Fibroblast of the aortic adventitia (primary cell): ENCODE measurements at places on chromosomes 16 and 17.

DNA sequence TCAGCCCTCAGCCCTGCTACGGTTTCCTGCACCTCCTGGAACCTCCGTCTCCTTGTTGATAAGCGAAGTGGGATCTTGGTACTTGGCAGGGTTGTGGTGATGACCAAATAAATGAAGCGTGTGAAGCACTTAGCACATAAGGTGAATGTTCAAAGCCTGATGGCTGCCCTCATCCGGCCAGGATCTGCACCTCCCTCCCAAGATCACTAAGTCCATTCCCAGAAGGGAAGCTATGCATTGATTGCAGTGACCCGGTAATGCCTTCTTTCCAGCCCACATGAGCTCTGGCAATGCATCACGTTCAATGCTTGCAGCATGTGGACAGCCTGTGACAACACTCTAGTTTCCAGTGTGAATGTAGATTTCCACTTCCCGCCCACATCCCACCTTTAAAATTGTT lies 24.9 kb upstream of the RHOT1 start:
- no peak for DNase-seq

GRCh38 chr16:23869052-23869451 lies 33.3 kb downstream of the PRKCB start:
- DNase-seq, result no peak

DNA sequence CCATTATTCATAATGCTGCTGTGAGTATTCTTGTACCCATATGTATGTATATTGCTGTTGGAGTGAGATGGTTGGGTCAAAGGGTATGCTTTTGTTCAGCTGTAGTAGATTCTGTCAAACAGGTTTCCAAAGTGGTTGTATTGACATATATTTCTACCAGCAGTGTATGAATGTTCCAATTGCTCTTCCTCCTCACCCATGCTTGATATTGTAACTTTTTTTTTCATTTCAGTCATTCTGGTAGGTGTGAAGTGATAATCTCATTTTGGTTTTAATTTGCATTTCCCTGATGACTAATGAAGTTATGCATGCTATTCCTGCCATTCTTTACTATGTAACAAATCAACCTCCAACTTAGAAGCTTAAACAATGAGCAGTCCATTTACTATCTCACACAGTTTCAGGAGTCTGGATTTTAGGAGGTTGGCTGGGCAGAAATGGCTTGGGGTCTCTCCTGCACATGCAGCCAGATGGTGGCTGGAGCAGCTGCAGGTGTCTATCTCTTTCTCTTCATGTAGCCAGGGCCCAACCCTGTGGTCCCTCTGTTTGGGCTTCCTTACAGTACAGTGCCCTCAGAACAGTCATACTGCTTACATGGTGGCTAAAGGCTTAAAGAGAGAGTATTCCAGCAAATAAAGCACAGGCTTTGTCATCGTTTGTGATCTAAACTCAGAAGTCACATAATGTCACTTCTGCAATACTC lies 21.2 kb downstream of the ERAL1 start:
- DNase-seq, result no peak

GRCh38 chr17:3027786-3028532 lies 35.4 kb downstream of the OR1D5 start:
- no peak for DNase-seq

DNA sequence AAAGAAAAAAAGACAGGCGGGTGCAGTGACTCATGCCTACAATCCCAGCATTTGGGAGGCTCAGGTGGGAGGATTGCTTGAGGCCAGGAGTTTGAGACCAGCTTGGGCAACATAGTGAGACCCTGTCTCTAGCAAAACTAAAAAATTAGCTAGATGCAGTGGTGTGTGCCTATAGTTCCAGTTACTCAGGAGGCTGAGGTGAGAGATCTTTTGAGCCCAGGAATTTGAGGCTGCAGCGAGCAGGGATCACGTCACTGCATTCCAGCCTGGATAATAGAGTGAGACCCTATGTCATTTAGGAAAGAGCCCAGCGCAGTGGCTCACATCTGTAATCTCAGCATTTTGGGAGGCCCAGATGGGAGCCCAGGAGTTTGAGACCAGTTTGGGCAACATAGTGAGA lies 126.6 kb downstream of the CMIP start:
- no peak for DNase-seq

- DNase-seq, result no peak
Observed at GRCh38 chr17:18008496-18009268, 30.3 kb downstream of the ATPAF2 start.

DNA sequence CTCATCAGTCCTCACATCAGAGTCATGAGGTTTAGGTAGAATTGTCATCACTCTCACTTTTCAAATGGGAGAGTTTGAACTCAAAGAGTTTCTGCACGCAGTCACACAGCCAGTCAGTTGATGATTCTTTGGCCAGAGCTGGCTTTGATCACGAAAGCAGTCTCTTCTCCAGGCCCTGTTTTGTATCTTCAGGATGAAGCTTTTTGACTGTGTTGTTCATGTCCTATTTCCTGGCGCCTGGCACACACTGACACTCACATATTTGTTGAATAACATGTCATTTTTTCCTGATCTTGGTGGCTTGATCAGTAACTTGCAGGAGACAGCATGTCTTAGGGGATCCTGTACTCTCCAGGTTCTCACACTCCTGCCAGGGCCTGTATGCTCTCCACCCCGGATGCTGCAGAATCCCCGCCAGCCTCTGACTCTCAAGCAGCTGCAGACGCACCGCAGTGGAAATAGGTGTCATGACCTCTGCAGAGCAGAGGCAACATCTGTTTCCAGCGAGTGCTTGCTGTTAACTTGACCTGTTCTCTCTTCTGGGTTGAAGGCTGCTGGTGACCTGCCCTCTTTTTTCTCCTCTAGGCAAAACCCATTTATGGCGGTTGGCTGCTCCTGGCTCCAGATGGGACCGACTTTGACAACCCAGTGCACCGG lies 33.0 kb downstream of the MPRIP start:
- peak; percentile 65 for DNase-seq
